H9 (cell line): ENCODE measurements at places on chromosomes 7 and 10.

- no peak overlapping the region for H3K4me3 ChIP-seq
- H3K27me3 ChIP-seq = no peaks in the 10 kb centered on the region
- H3K36me3 ChIP-seq = no peaks in the 10 kb centered on the region; the same call in 1 of the 2 replicates
- DNase-seq = no peak
- no peak overlapping the region for H3K27ac ChIP-seq
Observed at GRCh38 chr7:82631998-82632397, 188.4 kb upstream of the CACNA2D1 start.

DNA sequence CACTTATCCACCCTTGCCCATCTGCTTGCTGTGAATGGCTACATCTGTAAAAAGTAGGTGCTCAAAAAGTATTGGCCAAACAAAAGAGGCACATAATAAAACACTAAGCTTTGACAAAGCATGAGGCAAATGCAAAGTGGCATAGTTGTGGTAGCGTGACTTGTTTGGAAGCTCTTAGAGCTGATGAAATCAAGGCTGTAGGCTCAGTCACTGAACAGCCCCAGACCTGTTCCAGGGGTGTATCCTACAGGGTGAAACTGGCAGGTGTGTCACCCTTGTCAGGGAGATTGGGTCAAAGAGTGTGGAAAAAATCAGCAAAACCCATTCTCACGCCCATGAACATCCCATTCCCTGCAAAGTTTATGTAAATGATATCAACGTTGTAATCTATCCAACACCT, 427.4 kb downstream of the PLXNA4 start:
- H3K27me3 ChIP-seq = no peaks in the 10 kb centered on the region
- no peak for DNase-seq
- no peak overlapping the region for H3K4me3 ChIP-seq

- DNase-seq = no peak
- no peak overlapping the region for H3K27ac ChIP-seq
Observed at GRCh38 chr7:158112571-158113320, 474.9 kb downstream of the PTPRN2 start.

DNA sequence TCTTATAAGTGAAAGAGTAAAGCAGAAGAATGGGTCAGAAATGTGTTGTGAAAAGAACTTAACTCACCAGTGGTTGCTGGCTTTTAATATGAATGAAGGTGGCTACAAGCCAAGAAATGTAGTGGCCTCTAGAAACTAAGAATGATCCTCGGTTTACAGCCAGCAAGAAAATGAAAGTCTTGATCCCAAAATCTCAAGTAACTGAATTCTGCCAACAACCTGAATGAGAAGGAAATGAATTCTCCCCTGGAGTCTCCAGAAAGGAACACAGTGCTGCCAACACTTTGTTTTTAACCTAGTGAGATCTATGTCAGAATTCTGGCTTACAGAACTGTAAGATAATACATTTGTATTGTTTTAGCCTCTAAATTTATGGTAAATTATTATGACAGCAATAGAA, 193.0 kb downstream of the FZD1 start:
- H3K4me3 ChIP-seq = no peak overlapping the region
- peaks cover 6% of the 10 kb centered on the region; the same call in 2 of the 3 replicates for H3K36me3 ChIP-seq
- H3K27me3 ChIP-seq = no peaks in the 10 kb centered on the region
- H3K27ac ChIP-seq = no peak overlapping the region
- no peak for DNase-seq
- no peaks in the 10 kb centered on the region for H3K4me1 ChIP-seq

DNA sequence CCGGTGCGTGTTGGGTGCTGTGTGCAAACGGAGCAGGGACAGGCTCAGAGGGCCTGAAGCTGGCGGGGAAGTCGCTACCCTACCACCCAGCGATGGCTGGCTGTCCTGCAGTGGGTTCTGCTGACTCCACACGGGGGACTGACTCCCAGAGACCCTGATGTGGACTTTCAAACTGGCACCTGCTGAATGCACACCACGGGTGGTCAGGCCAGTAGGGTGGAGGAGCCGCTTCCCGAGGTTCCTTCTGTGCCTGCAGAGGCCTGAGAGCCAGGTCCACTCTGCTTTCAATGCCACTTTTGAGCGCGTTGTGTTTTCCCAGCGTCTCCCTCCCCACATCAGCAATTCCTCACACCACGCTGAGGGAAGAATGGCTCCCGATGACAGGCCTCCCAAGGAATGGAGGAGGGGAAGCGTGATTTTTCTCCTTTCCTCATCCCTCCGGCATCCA, 135.3 kb downstream of the ADARB2 start:
- no peaks in the 10 kb centered on the region for H3K4me1 ChIP-seq
- H3K4me3 ChIP-seq = no peak overlapping the region
- H3K27me3 ChIP-seq = no peaks in the 10 kb centered on the region
- no peaks in the 10 kb centered on the region for H3K36me3 ChIP-seq
- no peak overlapping the region for H3K27ac ChIP-seq

DNA sequence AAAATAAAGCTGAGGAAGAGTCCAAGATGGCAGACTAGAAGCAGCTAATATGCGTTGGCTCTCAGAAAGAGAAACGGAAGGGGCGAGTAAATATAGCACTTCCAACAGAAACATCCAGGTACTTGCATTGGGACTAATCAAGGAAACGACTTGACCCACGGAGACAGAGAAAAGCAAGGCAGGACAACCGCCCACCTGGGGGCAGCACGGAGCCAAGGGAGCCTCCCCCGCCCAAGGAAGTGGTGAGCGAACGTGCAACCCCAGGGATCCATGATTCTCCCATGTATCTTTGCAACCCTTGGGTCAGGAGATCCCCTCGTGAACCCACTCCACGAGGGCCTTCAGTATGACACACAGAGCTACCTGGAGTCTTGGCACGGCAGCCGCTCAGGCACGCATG, 45.4 kb upstream of the GRM3 start:
- H3K4me3 ChIP-seq = no peak overlapping the region
- no peaks in the 10 kb centered on the region for H3K36me3 ChIP-seq
- H3K4me1 ChIP-seq = no peaks in the 10 kb centered on the region
- no peak overlapping the region for H3K27ac ChIP-seq
- peak; percentile 84 for DNase-seq

DNA sequence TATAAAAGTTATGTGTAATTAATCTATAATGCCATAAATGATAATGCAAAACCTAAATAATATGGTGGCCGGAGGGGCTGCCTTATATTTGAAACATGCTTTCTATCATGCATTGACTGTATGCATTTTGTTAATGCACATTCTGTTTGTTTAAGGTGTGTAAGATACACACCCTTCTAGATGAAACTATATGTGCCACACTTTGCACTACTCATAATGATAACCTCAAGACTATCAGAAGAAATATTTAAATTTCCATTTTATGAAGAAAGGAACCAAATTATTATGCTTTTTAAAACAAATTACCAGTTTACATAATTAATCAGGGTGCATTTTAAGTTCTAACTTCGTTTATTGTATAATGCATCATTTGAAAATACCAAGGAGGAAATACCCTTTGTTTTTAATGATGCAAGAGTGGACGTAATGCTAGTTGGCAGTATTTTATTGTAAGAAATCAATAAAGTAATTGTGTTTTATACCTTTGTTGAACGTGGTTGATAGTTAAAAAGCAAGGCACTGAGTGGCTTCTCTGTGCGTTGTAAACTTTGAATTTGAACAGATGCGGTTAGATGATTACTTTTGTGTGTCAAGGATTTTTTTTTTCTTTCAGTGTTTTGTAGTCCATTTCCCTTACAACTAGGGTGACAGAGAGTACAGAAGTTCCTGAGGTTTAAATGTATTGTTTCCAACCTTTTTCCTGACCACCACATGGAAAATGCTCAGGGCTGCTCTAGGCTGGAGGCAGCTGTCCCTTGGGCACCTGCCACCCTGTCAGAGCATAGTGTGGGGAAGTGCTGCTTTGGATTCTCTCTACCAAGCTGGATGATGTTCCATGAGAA, 21.6 kb downstream of the NRBF2 start:
- peaks cover 41% of the 10 kb centered on the region for H3K36me3 ChIP-seq
- H3K4me1 ChIP-seq = no peaks in the 10 kb centered on the region
- no peak overlapping the region for H3K4me3 ChIP-seq
- H3K27me3 ChIP-seq = no peaks in the 10 kb centered on the region
- DNase-seq = no peak
